ENCODE measurements at places on chromosomes 16 and 17. TPM values are rescaled to one million over a fixed set of nuclear protein-coding genes. Genes with fewer than 3 reads are reported as not detected.

The OTOP3 gene
- total RNA-seq, result not detected

- no peak for DNase-seq
These were observed 3.7 kb downstream of the FTO start for GRCh38 chr16:53707671-53708070.

GRCh38 chr17:40178660-40179059, 1.4 kb downstream of the RAPGEFL1 start:
- DNase-seq, result no peak

DNA sequence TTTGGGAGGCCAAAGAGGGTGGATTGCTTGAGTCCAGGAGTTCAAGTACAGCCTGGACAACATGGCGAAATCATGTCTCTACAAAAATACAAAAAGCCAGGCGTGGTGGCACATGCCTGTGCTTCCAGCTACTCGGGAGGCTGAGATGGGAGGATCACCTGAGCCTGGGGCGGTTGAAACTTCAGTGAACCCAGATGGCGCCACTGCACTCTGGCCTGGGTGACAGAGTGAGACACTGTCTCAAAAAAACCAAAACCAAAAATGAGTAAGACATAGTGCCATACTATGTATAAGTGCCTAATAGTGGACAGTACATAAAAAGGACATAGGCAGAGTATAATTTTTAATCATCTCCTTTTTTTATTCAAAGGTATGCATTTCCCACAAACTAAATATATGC, 4.0 kb downstream of the CTC1 start:
- peak; percentile 50 for DNase-seq

- no peak for DNase-seq
These were observed 41.6 kb upstream of the GSE1 start for GRCh38 chr16:85571563-85571812.

GRCh38 chr17:7348478-7349242, 3.3 kb upstream of the KCTD11 start:
- no peak for DNase-seq

DNA sequence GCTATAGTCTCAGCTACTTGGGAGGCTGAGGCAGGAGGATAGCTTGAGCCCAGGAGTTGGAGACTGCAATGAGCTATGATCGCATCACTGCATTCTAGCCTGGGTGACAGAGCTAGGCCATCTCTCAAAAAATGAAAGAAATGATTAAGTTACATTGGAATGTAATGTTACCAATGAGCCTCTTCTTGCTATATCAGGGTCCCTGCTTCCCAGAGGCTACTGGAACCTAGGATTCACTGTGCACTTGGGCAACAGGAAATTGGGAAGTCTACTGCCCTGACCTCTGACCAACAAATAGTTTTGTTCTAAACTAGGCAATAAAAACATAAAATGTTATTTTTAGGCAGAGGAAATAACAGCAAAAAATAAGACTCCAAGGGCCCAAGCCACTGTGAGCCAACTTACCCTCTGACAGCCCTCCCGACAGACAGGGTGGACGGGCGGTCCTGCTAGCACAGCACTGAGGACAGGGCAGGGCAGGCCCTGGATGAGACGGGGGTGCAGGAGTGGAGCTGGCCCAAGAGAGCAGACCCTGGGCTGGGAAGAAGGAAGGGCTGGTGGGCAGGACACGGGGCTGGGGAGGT, 27.5 kb downstream of the NSMCE1 start:
- no peak for DNase-seq

The MT1A gene
- not detected for total RNA-seq

The PDE6G gene
- total RNA-seq, result 11.4 TPM

- DNase-seq, result peak; percentile 71
These were observed 35.4 kb downstream of the CDRT15 start for GRCh38 chr17:14201021-14201987.

DNA sequence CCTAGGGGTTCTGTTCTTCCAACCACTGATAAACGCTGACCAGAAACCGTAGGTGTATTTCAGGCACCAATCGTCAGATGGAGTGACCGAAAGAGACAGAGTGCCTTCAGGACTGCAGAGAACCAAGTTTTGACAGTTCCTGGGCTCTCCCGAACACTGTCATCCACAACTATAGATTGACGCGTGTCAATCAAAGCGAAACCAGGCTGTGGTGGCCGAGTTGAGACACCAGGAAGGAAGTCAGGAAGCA, 11.9 kb upstream of the AURKB start:
- DNase-seq, result no peak

- DNase-seq, result no peak
These were observed 2.0 kb downstream of the TMUB2 start for GRCh38 chr17:44188576-44189403.

DNA sequence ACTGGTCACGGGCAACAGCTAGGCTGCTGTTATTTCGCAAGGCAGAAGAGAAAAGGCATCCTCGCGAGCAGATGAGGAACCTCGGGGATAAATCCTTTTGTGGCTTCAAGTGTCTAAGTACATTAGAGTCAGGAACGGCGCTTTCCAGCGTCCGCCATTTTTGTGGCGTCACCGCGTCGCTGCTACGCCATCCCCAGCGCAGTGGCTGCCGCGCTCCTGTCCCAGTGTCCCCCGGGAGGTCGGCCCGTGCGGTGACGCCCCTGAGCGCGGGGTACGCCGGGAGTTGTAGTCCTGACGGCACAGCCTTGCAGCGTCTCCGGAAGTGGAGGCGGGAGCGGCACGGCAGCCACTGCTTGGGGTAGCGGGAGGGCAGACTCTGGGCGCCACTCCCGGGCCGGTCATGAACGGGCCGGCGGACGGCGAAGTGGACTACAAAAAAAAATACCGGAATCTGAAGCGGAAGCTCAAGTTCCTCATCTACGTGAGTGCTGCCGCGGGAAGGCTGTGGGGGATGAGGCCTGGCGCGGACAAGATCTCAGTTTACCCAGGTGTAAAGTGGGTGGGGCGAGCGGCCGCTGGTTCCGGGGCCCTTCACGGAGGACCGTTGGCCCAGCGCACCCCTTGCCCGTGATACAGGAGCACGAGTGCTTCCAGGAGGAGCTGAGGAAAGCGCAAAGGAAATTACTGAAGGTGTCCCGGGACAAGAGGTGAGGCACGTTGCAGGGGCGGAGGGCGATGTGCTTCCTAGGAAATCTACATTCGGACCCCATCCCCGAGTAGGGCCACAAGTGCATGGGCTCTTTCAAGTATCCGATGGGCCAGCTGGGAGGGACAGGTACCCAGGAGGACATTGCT, at the start of gene INO80E:
Gene INO80E, plus strand, starts transcription at position 331 of the 855 bp plus-strand sequence. Its CDS starts 70 bp downstream, at position 401.
- peak; percentile 99 for DNase-seq

- no peak for DNase-seq
These were observed 43.8 kb downstream of the LAT start for GRCh38 chr16:29028457-29029167.

GRCh38 chr17:4908711-4909496, 6.0 kb upstream of the CHRNE start:
- DNase-seq, result peak; percentile 88

DNA sequence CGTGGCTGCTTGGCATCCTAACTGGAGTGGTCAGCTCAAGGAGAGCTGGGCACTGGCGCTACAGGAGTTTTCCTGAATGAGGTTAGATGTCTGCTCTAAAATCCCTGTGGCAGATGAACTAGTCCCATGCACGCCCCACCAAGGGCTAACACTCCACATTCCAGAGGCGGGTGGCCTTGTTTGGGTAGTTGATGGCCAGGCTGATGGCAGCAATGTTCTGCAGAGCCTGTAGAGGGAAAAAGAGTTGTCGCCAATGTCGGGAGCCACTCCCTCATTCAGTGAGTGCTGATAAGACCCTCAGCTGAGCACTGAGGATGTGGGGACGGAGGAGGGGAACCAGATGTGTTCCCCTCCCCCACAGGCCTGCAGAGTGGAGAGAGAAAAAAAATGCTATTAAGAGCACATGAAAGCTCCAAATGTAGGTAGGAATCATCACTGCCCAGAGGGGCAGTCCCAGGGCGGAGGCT, 42.5 kb upstream of the ATP2A3 start:
- no peak for DNase-seq

GRCh38 chr16:17847234-17847795, 376.6 kb upstream of the XYLT1 start:
- DNase-seq, result no peak

- DNase-seq, result no peak
These were observed 12.8 kb downstream of the FAM20A start for GRCh38 chr17:68588362-68588761.

The SHISA6 gene
- not detected for total RNA-seq

DNA sequence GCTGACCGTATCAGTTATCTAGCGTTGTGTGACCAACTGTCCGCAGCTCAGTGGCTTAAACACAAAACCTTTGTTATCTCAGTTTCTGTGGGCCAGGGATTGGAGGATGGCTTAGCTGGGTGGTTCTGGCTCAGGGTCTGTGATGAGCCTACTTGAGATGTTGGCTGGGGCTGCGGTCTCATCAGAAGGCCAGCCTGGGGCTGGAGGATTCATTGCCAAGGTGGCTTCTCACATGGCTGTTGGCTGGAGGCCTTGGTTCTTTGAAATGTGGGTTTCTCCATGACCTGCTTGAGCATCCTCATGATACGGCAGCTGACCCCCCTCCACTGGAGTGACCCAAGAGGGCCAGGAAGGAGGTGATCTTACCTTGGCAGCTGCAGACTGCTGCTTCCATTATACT, 16.7 kb downstream of the GSE1 start:
- DNase-seq, result no peak

DNA sequence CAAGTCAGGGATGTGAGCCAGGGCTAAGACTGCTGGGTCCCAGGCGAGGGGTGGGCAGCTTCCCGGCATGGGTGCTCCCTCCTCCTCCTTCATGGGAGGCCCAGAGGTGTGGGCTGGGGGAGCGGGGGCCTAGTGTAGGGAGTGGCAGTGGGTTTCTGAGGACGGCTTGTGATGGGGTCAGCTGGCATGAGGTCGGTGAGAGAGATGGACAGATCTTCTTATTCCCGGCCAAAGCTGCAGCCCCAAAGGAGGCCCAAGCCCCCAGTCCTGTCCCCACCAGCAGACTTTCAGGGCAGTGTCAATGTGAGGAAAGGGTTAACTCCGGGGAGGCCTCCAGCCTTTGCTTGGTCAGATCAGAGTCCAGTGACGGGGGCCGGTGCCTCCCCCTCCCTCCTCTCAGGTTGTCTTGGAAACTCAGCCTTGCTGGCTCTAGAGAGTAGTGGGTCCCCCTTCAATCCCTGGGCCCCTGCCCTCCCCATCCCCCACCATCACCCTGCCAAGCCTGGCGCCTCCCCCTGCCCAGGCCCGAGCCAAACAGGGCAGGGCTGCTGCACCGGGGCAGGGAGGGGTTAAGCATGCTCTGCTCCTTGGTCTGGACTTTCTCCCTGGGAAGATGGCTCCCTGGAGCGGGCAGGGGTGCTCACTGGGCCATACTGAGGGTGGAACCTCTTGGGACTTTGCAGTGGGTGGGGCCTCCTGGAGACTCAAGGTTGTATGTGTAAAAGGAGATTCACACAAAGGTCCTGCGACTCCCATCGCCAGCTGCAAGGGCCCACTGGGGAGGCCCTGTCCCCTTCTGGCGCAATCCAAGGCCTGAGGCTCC, 12.4 kb downstream of the NAT9 start:
- DNase-seq, result no peak

DNA sequence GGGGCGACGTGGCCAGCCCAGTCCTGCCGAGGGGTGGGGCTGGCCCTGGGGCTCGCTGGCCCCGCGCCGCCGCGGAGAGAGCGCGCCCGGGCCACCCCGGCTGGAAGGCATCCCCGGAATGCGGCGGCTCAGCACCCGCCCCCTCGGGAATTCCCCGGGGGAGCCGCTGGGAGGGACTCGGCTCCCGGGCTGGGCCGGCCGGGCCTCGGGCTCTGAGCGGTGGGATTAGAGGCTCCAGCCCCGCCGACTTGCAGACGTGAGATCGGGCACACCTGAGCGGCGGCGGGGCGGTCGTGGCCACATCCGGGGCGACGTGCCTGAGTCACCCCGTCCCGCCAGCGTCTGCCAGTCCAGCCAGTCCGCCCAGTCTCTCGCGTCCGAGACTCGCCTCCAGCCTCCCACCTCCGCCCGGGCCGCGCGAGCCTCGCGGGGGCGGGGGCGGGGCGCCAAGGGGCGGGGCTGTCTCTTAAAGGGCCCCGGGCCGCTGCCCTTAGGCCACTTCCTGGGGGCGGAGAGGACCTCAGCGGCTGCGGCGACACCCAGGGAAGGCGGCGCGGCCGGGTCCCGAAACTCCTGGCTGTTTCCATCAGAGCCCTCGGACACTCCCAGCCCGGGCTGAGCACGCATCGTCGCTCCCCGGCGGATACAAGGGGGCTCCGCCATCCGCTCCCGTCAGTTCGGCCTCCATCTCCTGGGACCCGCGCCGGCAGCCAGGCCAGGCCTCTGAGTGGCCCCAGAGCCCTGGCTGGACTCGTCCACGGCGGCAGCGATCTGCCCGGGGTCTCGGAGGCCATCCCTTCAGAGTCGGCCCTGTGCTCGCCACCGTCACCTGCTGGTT, at the start of gene KCTD11:
Gene KCTD11, plus strand, starts transcription at position 498 of the 838 bp plus-strand sequence.
- peak; percentile 90 for DNase-seq

The CHST5 gene
- not detected for total RNA-seq

DNA sequence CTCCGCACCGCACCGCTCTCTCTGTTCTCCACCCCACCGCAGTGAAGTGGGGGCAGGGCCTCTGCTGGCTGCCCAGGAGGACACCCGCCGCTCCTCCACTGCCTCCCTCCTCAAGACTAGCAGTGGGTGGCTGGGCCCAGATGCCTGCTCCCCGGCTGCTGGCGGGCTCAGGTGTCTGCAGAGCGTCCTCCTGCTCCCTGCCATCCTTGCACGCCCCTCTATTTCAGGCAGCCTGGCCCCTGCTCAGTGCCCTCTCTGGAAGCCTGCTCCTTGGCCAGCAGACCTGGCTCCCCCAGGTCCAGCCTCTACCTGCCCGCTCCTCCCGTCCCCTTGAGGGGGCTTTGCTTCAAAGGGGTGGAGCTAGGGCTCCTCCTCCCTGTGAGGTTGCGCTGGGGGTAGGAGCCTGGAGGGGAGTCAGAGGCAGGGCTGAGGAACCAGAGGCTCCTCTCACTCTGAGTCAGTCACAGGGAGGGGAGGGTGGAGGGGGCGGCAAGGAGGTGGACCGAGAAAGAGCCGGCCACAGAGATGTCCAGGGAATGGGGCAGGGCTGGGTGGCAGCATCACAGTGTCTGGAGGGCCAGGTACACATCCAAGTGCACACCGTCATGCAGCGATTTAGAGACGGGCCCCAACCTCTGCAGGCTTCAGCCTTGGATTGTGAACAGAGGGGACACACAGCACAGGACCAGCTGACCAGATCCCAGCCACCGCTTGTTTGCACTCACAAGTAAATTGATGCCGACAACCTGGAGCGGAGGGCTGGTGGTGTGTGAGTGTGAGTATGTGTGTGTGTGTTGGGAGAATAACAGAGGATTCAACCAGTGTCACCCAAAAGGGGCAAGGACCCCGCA, 9.8 kb upstream of the TMEM92 start:
- DNase-seq, result no peak

- peak; percentile 11 for DNase-seq
These were observed 226.8 kb downstream of the CPPED1 start for GRCh38 chr16:12576878-12577277.

Measured in activated CD8-positive, alpha-beta T cell treated with anti-CD3 and anti-CD28 coated beads for 36 hours (primary cell).